Heart right ventricle (tissue), 16 donors: ENCODE measurements at places on chromosomes 3 and 15. TPM values are rescaled to one million over a fixed set of nuclear protein-coding genes. Genes with fewer than 3 reads are reported as not detected.
A peak's percentile ranks its signal among the peaks of the same experiment; 100 is the strongest.

GRCh38 chr3:118817748-118818165, 216.9 kb downstream of the IGSF11 start:
- DNase-seq = no peak

GRCh38 chr3:87145553-87145952, 81.6 kb upstream of the CHMP2B start:
- no peak for DNase-seq

DNA sequence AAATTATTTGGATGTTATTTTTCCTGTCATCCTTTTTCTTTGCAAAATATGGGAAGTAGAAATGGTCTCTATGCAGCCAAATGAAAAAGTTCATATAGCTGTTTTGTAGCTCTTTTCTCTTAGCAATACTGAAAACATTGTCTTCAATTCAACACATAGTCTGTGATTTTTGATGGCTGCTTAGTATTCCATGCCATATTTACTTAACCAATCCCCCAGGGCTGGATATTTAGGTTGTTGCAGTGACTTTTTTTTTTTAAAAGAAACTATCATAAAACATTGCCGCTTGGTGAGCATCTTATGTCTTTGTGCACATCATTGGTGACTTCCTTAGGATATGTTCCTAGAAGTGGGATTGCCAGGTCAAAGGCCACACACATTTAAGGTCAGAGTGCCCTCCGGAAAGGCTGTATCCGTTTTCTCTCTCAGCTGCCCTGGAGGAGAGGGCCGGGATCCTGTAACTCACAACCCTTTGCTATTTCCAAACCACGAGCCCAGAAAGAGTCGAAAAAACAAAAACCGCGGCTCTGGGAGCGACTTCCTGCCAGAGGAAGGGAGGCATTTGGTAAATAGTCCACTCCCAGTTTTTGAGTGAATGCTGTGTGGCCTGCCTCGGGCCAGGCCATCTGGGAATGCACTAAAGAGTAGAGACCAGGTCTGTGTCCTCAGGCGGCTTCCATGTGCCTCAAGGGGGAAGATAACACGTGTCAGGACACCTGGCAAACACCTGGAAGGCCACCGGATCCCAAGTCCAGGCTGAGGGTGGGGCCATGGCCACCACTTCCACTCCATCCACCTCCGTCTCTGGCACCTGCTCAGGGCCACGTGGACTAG, 41.9 kb downstream of the SMAD6 start:
- no peak for DNase-seq

SENP8 gene
- polyA plus RNA-seq = 1.8 TPM

DNA sequence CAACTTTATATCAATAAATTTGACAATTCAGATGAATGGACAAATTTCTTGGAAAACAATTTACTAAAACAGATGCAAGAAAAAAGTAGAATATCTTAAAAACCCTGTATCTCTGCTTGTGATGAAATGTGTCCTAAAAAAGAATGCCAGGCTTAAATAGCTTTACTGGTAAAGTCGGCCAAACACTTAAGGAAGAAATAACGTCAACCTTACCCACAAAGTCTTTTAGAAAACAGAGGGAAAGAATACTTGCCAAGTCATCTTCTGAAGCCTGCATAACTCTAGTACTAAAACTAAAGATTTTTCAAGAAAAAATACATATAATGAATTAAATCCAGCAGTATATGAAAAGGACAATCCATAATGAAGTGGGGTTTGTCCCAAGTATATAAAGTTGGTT, 111.1 kb downstream of the RASA2 start:
- DNase-seq = no peak

CTDSPL gene
- 5.4 TPM for polyA plus RNA-seq

LEKR1 gene
- 0.37 TPM for polyA plus RNA-seq

- DNase-seq = no peak
These were observed 253.4 kb downstream of the OCA2 start for GRCh38 chr15:27845535-27846369.

GRAMD1C gene
- polyA plus RNA-seq = 1.5 TPM

- no peak for DNase-seq
These were observed 16.5 kb downstream of the PLXNA1 start for GRCh38 chr3:126999383-126999782.

DNA sequence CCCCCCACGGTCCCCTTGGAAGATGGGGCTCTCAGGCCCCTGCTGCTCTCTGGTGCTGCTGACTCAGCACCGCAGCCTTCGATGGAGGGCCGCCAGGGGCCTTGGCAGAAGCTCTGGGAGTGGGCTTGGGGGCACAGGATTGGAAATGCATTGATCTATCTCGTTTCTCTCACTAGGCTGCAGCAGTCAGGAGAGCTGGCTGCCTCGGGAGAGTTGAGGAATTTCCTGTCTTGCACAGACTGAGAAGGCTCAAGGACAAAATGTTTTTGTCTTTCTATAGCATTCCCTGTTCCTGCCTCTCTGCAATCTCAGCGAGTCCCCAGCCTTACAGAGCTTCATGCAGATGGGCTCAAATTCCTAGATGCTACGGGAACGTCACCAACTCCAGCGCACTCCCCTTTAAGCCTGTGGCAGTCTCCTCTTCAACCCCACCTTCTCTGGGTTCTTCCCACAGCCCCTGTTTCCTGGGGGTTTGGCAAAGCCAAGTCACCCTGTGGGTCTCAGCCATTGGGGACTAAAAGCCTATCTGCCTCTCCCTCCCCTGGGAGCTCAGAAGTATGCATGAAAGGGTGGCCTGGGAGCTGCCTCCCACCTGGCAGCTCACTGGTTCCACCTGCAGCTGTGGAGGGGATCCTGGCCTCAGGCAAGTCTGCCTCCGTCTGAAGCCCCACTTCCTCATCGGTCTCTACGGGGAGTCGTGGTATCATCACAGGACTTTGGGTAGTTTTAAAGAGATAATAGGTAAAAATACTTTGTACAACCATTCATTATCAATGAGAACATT, 127.4 kb upstream of the HACD2 start:
- DNase-seq = no peak

PIF1 gene
- 0.38 TPM for polyA plus RNA-seq

GRCh38 chr15:34754171-34754601, 612 bp downstream of the GJD2 start:
- no peak for DNase-seq

DNA sequence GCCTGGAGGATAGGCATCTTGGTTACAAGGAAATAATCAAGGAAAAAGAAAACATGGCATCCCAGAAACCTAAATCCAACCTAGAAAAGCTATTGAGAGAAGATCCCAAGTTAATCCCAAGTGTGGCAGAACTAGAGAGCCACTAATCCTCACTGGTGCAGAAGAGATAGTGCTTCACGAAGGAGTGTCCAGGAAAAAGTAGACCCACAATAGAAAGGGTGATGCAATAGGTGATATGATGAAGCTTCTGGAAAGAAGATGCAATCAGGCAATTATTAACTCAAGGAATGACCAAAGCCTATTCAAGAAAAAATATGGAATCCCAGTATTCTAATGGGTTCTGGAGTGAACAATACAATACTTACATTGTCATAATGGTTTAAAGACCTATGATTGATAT, 95.2 kb downstream of the AQP9 start:
- no peak for DNase-seq

DNA sequence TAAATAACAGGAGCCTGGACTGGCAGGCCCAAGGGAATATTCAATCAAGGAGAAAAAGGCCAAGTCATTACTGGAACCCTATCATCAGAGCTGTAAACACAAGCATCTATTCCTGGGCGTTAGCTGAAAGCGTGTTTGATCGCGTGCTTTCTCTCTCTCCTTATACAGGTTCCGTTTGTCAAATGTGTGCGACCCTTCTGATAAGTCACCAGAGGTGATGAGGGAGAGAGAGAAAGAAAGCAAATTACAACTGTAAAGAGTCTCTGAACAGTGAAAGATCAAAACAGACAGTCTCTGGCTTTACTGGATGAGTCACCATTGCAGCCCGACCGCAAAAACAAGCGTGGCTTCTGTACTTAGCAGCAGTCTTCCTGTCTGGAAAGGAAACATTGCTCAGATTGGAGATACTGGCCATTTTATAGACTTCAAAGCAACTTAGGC, 39.5 kb upstream of the TPRG1 start:
- DNase-seq = peak; percentile 30

DNA sequence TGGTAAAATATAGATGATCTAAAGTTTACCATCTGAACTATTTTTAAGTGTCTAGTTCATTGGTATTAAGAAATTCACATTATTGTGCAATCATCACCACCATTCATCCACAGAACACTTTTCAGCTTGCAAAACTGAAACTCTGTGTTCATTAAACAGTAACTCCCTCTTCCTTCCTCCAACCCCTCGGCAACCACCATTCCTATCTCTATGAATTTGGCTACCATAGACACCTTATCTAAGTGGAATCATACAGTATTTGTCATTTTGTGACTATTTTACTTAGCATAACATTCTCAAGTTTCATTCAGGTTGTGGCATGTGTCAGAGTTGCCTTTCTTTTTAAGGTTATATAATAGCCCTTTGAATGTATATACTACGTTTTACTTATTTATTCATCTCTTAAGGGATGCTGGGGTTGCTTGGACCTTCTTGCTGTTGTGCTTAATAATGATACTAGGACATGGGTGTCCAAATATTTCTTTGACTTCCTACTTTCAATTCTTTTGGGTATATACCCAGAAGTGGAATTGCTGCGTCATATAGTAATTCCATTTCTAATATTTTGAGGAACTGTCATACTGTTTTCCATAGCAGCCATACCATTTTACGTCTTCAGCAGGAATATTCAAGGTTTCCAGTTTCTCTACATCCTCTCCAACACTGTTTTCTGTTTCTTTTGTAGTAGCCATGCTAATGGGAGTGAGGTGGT, 20.9 kb downstream of the KAT2B start:
- no peak for DNase-seq

GADL1 gene
- polyA plus RNA-seq = 0.15 TPM

TCTA gene
- 19.0 TPM for polyA plus RNA-seq

DNA sequence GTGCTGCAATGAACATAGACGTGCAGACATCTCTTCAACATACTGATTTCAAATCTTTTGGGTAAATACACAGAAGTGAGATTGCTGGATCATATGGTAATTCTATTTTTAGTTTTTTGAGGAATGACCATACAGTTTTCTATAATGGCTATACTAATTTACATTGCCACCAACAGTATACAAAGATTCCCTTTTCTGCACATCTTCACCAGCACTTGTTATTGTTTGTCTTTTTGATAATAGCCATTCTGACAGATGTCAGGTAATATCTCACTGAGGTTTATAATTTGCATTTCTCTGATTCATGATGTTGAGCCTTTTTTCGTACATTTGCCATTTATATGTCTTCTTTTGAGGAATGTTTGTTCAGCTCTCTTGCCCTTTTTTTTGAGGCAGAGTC, 30.5 kb downstream of the TOPAZ1 start:
- no peak for DNase-seq

SRPRB gene
- polyA plus RNA-seq = 12.1 TPM

DNA sequence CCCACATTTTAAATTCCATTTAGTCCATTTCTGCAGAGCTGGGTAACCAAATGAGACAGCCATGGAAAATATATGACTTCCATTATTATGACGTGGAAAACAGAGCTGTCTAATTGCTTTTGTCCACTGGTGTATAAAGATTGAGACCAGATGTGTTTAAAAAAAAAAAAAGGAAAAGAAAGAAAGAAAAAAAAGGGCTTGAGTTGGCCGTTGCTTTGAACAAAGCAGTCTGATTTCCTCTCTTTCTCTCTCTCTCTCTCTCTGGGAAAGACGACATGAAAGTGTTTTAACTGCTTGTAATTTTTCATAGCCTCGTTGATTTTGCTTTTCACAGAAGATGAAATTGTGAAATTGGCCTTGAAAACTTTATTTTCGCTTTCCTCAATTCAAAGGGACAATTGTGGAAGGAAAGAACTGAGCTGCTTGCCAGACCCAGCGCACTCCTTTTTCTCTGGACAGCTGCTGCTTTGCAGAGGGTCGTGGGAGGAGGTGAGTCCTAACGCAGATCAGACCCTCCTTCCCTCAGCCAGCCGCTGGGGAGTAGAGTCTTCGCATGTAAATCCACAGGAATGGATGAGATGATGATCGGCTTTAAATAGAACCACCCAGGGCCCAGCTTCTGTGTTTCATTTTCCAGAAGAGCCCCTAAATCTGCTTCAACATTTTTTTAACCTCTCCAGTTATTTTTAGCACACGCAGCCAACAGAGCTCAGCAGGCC, 42.8 kb upstream of the UBE2E1 start:
- no peak for DNase-seq

- no peak for DNase-seq
These were observed 13.0 kb downstream of the PHLDB2 start for GRCh38 chr3:111871809-111872623.

DNA sequence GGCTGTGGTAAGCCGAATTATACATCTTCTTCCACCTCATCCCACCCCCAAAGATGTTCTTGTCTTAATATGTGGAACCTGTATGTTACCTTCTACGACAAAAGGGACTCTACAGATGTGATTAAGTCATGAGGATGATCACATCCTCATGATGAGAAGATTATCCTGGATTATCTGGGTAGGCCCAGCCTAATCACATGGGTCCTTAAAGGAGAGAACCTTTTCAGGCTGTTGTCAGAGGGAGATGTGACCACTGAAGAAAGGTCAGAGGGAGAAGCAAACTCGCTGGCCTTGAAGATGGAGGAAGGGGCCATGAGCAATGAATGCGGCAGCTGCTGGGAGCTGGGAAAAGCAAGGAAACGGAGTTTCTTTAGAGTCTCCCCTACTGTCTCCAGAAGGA, 12.9 kb upstream of the SCG3 start:
- DNase-seq = no peak

B2M gene
- polyA plus RNA-seq = 1,897 TPM

GRCh38 chr15:27623149-27623548, 476.0 kb downstream of the OCA2 start:
- DNase-seq = no peak

ABI3BP gene
- polyA plus RNA-seq = 20.0 TPM

- DNase-seq = no peak
These were observed 37.4 kb upstream of the DCP1A start for GRCh38 chr3:53384465-53385423.

DNA sequence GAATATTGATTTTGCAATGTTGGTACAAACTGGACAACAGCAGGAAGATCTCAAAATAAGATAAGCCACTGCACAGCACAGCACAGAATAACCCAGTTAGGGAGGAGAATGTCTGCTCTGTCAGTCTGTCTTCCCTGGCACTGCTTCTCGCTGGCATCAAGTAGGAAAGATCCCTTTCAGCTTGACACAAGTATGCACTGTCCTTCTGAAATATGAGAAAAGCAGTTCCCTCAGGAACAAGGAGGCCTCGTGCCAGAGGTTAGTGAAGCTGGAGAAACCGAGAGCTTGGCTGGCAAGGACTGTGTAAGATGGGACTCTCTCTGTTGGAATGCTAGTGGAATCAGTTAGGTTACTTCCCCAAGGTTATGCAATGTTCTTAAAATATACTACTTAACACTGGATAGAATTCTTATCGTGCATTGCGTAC, 59.1 kb downstream of the FMN1 start:
- DNase-seq = no peak

- DNase-seq = no peak
These were observed 207.7 kb downstream of the SOX2 start for GRCh38 chr3:181919375-181919774.

STAC gene
- 0.28 TPM for polyA plus RNA-seq

PLA2G4E gene
- polyA plus RNA-seq = not detected
